ENCODE measurements at places on chromosomes 7 and 10.

- no peak for DNase-seq
Measured at GRCh38 chr7:3688071-3688470, 387.0 kb downstream of the SDK1 start.

DNA sequence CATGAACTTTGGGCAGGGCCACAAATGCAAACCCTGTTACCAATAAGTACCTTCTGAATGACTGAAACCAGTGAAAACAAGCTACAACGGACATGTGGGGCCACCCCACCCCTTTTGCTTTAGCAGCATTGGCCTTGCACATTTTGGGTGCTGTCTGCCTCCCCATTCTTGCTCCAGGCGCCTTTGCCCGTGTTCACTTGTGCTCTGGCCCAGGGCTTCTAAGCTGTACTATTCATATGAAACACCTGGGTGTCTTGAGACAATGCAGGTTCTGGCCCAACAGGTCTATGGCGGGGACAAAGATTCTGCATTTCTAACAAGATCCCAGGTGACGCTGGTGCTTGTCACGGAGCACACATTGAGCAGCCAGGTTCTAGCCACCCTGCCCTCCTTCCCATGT is 96.5 kb upstream of the SDK1 start:
- DNase-seq: no peak

DNA sequence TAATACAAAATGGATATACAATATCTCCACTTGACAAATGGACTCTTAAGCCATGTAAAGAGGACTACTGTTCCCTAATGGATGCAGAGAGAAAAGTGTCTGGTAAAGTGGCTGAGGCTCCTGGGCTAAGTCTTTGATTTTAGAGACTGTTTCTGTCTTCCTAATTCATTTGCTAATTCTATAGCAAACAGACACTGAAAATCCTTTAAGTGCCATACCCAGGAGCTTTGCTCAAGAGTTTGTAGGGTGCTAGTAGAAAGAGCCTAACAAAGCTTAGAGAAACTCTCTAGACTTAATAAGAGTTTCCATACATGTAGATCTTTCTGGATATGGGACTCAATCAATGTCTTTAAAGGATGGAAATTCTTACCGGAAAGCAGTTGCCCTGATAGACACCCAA is 16.7 kb downstream of the CEP55 start:
- DNase-seq: no peak

- DNase-seq: no peak
Measured at GRCh38 chr7:36667007-36667745, 57.1 kb downstream of the AOAH start.

DNA sequence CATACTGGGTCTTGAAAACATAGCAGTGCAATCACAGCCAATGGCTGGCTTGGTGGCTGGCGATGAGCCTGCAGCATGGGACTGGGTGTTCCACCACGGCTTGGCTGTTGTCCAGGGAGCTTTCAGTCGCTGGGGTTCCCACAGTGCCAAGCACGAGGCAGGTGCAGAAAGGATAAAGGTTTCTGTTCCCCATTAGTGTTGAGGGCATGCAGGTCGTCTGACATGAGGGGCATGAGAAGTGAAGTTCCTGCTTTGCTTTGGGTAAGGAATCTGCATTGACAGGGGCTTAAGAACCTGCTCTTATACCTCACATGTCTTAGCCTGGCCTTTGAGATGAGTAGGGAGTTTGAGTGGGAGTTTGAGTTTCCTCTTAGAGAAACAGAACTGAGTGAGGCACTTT is 9.0 kb upstream of the CFTR start:
- no peak for DNase-seq

- no peak for DNase-seq
Measured at GRCh38 chr7:111098011-111098925, 7.3 kb downstream of the LRRN3 start.

DNA sequence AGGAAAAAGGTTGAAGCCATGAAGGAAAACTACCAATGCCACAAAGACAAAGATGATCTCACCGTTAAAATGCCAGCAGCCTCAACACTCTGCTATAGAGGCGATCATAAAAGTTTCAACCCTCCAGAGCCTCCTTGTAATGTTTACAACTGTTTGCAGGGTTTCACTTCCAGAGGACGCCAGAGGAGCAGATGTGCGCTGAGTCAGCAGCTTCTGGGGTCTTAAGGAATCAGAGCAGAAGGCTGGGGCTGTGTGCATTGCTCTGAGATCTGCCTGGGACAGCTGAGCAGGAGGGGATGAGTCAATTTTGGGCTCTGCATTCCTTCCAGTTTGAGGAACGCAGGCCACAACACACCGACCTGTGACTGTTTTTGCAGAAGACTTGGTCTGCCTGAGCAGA is 98.3 kb downstream of the TMEM130 start:
- DNase-seq: no peak

GRCh38 chr7:151091431-151091830 is 5.2 kb downstream of the AGAP3 start:
- no peak for DNase-seq

DNA sequence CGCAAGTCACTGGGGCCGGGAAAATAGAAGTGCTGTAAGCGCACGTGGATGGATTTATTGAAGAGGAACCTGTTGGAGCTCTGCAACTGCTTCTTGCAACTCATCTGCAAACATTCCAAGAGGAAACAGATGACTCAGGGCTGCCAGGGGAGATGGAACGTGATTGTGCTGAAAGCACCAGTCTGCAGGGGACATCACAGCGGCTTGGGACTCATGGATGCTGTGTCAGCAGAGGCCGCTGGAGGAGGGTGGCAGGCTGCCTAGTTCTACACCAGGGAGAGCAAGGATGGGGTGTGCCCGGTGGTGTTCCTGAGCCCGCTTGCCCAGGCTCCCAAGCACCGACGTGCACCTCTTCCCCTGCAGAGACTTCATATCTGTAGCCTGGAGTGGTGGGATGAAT is 515.7 kb downstream of the TCERG1L start:
- no peak for DNase-seq

- no peak for DNase-seq
Measured at GRCh38 chr10:112184379-112184778, 814 bp upstream of the GPAM start.

DNA sequence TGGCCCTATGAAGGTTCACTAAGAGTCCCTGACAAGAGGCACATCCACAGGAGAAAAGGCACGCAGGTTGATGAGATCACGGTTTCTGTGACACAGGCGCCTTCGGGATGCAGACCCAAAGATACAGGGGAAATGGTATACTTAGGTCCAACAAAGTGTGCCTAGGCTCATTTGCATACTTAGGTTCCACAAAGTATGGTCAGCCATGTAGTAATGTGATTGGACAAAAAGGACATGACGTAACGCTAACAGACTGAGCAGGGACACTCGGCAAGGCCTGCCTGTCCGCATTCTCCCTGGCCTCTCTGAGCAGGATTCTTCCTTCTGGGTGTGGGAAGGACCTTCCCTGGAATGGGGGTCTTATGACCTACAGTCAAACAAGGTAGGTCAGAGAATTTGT is 190.6 kb downstream of the CELF2 start:
- DNase-seq: no peak

GRCh38 chr7:142771353-142771723 is 568 bp downstream of the PRSS2 start:
- DNase-seq: no peak

- DNase-seq: no peak
Measured at GRCh38 chr10:23192712-23193434, 761 bp downstream of the PTF1A start.

Data from glomerular endothelial cell (primary cell).